NCI-H460 (cell line): ENCODE measurements at places on chromosomes 1 and 21.

GRCh38 chr1:159959451-159959850 is 5.4 kb upstream of the SLAMF9 start:
- DNase-seq = no peak

GRCh38 chr1:61259379-61260148 is 177.2 kb downstream of the NFIA start:
- no peak for DNase-seq

DNA sequence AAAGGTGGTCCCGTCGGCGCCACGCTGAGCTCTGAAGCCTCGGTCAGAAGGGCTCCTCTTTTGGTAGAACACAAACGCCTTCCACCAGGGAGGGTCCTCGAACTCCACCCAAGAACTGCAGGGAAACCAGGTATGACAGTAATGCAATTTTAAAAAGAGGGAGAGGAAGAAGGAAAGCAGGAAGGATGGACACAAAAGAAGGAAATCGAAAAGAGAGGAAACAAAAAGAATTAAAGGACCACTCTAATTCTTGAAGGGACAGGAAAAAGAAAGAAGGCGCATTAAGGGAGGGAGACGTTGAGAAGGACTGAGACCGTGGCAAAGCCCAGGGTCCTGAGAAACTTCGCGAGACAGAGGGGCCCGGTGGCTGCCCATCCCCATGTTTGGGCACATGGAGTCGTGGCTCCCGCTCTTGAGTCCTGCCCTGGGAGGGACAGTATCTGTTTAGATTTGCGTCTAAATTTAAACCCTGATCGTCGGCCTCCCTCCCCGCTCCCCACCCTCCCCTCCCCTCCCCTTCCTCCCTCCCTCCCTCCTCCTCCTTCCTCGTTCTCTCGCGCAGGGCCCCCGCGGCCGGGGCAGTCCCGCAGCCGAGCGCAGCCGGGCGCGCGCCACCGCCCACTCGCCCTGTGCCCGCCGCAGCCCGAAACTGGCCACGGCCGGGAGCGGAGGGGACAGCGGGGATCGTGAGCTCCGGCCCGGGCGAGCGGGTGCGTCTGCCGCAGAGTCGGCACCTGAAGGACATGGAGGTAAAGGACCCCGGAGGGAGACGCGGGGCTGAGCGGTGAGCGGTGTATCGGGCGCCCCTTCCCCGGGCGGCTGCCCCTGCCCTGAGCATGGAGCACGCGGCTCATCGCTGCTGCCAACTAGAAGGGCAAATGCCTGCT is at the start of gene RCSD1:
Gene RCSD1 (plus strand): TSS at position 552 of the 887 bp plus-strand sequence. CDS start 192 bp downstream, at position 744.
- DNase-seq = no peak

DNA sequence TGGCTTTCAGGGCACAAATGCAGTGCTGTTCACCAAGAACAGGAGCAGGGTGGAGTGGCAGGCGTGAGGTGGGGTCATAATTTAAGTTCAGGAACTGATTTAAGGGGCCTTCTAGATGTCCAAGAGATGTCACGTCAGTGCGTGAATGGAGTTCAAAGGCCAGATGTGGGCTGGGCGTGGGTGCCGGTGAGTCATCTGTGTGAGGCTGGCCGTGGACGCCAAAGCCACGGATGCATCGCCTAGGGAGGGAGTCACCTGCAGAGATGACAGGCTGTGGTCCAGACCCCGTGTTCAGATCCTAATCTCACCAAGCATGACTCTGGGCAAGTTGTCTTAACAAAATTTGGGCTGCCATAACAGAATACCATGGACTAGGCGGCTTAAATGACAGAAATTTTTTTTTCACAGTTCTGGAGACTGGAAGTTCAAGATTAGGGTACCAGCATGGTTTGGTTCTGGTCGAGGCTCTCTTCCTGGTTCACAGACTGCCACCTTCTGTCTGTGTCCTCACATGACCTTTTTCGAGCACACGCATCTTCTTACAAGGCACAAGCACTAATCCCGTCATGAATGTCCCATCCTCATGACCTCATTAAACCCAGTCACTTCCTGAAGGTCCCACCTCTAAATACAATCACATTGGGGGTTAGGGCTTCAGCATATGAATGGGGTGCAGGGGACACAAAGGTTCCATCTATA is 109.6 kb downstream of the PRDM2 start:
- no peak for DNase-seq

DNA sequence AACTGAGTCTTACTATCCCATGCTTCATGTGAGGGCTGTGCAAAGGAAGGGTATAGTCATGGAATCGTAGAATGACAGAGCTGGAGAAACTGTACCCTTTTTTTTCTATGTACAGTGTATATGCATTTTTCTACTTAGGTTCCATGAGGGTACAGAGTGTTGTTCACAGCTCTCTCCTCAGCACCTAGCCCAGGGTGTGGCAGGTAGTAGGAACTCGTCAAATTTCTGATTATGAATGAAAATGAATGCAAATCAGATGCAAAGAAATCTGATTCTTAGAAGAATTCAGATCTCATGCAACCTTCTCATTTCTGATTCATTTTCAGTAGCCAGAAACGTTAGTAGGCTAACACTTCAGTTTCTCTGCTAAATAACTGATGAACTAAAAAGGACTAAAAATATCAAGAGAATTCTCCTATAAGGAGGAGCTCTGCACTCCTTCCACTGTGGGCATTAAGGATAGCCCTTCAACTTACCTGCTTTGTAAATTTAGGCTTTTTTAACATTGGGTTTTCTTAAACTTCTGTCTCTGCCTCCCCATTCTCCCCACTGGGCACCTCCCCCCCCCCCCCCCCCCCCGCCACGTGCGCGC is 18.0 kb upstream of the HHAT start:
- DNase-seq = no peak

DNA sequence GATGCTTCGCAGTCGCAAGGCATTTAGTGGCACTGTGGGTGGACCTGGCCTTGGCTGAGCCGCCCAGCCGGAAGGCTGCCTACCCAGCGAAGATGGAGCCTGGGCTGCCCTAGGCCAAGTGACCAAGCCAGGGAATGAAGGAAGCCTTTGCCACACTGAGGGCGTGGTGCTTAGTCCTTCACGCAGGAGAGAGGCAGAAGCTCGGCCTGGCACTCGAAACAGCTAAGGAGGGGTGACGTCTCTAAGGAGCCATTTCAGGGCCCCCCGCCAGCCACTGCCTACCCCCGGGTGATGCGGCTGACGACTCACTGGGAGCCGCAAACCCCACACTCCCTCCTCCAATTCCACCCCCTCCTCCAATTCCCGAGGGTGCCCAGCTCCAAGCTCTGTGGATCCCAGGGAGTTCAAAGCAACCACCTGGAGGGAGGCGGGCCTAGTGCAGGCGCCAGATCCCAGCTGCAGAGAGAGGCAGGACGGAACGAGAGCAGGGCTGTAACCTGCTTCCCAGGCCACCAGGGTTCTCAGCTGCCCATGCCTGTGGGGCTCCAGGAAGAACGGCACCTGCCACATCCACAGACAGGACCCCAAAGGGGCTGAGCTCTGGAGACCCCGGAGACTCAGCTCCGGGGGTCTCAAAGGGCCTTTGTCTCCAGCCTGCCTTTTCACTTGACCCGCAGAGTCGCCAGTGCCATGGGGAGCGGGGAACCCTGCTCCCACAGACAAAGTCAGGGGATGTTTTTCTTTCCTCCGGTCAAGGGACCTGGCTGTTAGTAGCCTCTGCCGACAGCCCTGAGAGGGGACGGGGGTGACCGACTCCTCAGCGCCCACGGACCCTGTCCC is 75.8 kb downstream of the ARHGEF16 start:
- no peak for DNase-seq

GRCh38 chr1:30965924-30966599 is 57.5 kb upstream of the SDC3 start:
- DNase-seq = no peak

- DNase-seq = no peak
These were observed 143.0 kb downstream of the CNIH3 start for GRCh38 chr1:224759135-224759534.

GRCh38 chr1:82836213-82836972 is 1035.7 kb downstream of the ADGRL2 start:
- no peak for DNase-seq

GRCh38 chr21:33383056-33383888 is 19.9 kb upstream of the IFNGR2 start:
- DNase-seq = no peak

DNA sequence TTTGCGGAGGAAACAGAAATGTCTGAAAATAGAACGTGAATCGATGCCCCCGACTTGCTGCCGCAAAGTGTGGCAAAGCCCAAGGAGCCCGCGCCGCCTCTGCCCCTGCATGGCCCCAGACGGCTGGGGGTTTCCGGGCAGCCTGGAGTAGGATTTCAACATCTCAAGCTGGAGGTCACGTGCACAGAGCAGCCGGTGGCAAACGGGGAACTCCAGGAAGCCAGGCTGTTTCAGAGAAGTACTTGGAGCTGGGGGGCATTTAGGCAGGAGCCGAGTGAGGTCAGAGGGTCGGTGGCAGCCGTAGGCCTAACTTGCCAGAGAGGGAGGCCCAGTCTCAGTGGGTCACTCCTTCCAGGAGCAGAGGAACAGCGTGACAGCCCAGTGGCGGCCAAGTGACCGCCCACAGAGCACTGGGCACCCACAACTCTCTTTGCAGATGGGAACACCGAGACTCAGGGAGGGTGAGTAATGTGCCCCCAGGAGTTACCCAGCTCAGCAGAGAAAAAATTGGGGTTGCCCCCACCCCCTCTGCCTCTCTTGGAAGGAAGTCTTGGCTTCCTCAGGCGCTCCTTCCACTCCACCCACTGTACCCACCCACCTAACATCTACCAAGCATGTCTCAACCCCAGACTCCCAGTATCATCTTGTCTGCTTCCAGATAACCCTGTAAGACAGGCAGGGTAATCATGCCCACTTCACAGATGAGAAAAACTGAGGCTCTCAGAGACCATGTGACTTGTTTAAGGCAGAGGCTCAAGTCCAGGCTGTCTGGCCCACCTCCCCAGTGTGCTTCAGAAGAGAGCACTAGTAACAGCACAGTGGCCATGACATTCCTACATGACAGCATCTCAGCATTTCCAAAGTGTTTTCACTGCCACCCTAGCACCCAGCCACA is 179.4 kb downstream of the HIVEP3 start:
- no peak for DNase-seq

DNA sequence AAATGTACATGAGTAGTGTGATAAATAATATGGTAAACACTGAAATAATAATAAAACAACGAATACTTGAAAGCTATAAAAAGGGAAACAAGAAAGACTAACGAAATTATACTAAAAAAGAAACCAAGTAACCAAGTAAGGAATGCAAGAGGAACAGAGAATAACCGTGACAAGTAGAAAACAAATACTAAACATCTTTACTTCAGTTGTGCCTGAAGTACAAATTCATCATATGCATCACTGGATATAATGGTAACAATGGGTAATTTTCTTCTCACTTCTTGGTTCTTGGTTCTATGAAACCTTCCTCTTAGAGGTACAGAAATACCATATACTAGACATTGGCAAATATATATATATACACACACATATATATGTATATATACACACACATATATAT is 1093.6 kb upstream of the B3GALT2 start:
- DNase-seq = no peak

- peak; percentile 88 for DNase-seq
These were observed at the start of gene ALG14 for GRCh38 chr1:95072532-95073419. Gene ALG14 (minus strand): TSS chr1:95072951. CDS start chr1:95072898, 53 bp downstream.

DNA sequence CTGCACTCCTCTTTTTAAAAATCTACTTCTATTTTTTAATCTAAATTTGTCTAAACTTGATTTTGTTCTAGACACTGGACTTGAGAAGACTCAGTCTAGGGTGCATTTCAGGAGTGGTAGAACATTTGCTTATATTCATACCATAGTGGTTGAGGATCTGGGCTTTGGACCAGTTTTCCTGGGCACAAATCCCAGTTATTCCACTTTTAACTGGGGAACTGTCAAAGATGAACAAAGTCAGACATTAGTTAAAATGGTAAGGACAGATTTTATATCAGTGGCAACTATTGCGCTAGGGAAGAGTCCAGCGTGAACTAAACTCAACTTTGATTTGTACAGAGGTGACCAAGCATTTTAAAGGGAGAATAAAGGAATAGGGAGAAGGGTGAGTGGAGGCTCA is 102.4 kb downstream of the FMN2 start:
- no peak for DNase-seq

DNA sequence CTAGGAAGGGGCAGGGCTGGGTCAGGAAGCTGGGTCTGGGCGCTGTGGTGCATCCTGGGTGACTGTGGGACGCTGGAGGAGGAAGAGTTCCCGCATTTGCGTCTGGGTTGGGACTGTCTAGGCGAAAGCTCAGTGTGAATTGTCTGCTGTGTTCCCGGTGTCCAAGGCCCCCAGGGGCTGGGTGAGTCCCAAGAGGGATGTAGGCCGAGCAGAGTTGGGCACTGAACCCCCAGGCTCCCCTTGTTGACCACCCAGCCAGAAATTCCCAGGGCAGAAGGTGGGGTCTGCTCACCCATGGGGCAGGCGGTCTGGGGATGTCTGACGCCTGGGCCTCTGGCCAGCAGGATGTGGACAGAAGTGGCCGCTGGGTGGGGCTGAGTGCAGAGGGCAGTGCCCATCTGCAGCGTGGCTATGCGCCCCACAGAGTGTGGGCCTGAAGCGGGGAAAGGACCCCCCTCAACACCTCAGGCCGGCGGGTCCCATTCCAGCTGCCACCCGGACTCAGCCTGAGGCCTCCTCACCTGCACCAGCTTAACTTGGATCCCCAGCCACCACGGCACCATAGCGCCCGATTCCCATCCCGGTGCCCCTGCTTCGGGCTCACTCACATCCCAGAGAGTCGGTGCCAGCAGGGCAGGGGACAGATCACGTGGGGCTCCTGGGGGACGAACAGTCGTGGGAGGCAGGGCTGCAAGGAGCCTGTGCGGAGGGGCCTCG is 37.0 kb upstream of the POFUT2 start:
- no peak for DNase-seq

GRCh38 chr1:15196807-15197530 is 43.4 kb downstream of the TMEM51 start:
- no peak for DNase-seq

GRCh38 chr21:37339552-37339939 is 27.0 kb upstream of the DYRK1A start:
- no peak for DNase-seq

DNA sequence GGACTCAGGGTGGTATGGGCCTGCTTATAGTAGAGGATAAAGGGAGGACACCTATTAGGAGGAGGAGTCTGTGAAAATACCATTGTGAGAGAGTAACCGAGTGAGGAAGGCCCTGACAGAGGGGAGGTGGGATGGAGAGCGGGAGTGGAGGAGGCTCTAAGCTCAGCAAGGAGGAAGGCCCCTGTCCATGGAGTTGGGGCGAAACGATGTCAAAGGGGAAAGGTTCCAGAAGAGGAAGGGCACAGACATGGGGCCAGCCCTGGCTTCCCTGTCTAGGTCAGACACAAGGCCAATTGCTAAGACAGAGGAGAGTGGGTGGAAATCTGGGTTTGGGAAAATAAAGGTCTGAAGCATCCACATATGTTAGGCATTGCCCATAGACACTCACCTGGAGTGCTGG is 44.2 kb downstream of the ELK4 start:
- DNase-seq = no peak
